ENCODE measurements at places on chromosomes 1 and 21. TPM values are rescaled to one million over a fixed set of nuclear protein-coding genes. Genes with fewer than 3 reads are reported as not detected.
A peak's percentile ranks its signal among the peaks of the same experiment; 100 is the strongest.

GRCh38 chr1:155352631-155353030, 31.9 kb downstream of the RUSC1 start:
- H3K4me1 ChIP-seq = no peaks in the 10 kb centered on the region
- no peaks in the 10 kb centered on the region for H3K27me3 ChIP-seq
- no peak overlapping the region for H3K4me3 ChIP-seq
- H3K27ac ChIP-seq = no peak overlapping the region

GRCh38 chr1:44949286-44949685, 37.1 kb downstream of the EIF2B3 start:
- no peak overlapping the region for H3K4me3 ChIP-seq
- H3K27me3 ChIP-seq = no peaks in the 10 kb centered on the region
- no peak overlapping the region for H3K27ac ChIP-seq

GRCh38 chr1:155961937-155962336, 16.4 kb downstream of the ARHGEF2 start:
- peaks cover 74% of the 10 kb centered on the region for H3K36me3 ChIP-seq
- no peak for DNase-seq
- peak overlapping the region; percentile 66 for H3K27ac ChIP-seq
- no peaks in the 10 kb centered on the region for H3K27me3 ChIP-seq
- H3K4me1 ChIP-seq = peaks cover 47% of the 10 kb centered on the region

DNA sequence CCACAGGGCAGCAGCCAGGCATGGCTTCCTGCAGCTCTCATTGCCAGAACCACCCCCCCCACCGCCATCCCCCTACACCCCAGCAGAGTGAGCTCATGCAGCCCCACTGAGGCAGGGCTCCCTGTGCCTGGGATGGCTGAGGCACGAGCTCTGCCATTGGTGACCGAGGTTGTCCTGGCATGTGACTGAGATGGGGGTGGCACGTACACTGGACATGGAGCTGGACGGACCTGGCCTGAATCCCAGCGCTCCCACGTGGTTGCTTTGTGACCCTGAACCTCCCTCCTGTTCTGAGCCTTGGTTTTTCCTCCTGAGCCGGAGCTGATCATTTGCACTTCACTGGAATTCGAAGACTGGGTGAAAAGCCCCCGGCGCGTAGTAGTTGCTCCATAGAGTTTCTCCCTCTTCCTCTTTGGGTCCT, 28.3 kb downstream of the ALPL start:
- no peak overlapping the region for H3K27ac ChIP-seq
- DNase-seq = no peak
- peaks cover 23% of the 10 kb centered on the region for H3K27me3 ChIP-seq
- H3K4me3 ChIP-seq = no peak overlapping the region
- H3K36me3 ChIP-seq = no peaks in the 10 kb centered on the region

GRCh38 chr1:21869620-21870121, 57.6 kb downstream of the LDLRAD2 start:
- no peak overlapping the region for H3K27ac ChIP-seq
- H3K4me1 ChIP-seq = peaks cover 5% of the 10 kb centered on the region
- no peaks in the 10 kb centered on the region for H3K27me3 ChIP-seq
- H3K4me3 ChIP-seq = no peak overlapping the region
- no peak for DNase-seq

Gene IARS2
- 57.9 TPM for total RNA-seq

Measured in activated CD8-positive, alpha-beta T cell treated with anti-CD3 and anti-CD28 coated beads, Interleukin-2, amount 10 ng/mL, durations not matched to agents 7 days and 5 days (primary cell).